HCT116 (cell line): ENCODE measurements at places on chromosomes 6 and 20. TPM values are rescaled to one million over a fixed set of nuclear protein-coding genes. Genes with fewer than 3 reads are reported as not detected.

AMD1 gene
- total RNA-seq = 71.4 TPM

POPDC3 gene
- total RNA-seq = 10.1 TPM

PSMB9 gene
- 8.1 TPM for total RNA-seq

MAFB gene
- total RNA-seq = 0.22 TPM

DNA sequence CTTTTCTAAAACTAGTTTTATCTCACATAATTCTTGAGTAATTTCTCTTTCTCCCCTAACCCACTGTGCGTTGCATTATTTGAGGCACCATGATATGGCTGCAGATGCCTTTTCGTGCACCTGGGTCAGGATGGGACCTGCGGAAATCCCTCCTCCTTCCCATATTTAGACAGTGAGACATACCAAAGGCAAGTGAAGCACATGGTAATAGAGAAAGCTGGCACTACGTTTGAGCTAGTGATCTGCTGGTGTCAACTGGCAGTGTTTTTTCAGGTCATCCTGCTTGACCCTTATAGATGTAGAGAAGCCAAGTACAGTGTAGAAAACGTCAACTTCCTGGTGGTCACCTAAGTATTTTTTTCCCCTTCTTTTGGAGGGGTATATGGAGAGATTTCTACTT is 71.7 kb downstream of the FOXO3 start:
- no peak overlapping the region for H3K4me3 ChIP-seq
- H3K27me3 ChIP-seq = no peaks in the 10 kb centered on the region
- no peaks in the 10 kb centered on the region for H3K36me3 ChIP-seq

- H3K4me1 ChIP-seq = peaks cover 2% of the 10 kb centered on the region; the same call in 1 of the 2 replicates
- no peak overlapping the region for H3K4me3 ChIP-seq
- no peak for DNase-seq
- no peak overlapping the region for H3K27ac ChIP-seq
- H3K36me3 ChIP-seq = no peaks in the 10 kb centered on the region
- H3K27me3 ChIP-seq = no peaks in the 10 kb centered on the region
These were observed 22.1 kb upstream of the SNTA1 start for GRCh38 chr20:33465481-33466302.
